ENCODE measurements at places on chromosomes 5 and 9.
A peak's percentile ranks its signal among the peaks of the same experiment; 100 is the strongest.

DNA sequence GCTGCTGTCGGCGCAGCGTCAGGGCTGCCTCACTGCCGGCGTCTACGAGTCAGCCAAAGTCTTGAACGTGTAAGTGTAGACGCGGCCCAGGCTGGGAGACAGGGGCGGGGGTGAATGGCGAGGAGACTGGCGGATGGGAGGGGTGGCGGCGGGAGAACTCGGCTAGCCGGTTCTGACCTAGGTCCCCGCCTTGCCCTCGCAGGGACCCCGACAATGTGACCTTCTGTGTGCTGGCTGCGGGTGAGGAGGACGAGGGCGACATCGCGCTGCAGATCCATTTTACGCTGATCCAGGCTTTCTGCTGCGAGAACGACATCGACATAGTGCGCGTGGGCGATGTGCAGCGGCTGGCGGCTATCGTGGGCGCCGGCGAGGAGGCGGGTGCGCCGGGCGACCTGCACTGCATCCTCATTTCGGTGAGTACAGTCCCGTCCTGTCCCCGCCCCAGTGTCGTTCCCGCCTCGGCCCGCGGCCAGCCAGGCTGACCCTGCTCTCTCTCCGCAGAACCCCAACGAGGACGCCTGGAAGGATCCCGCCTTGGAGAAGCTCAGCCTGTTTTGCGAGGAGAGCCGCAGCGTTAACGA is 745 bp downstream of the GADD45G start:
- peak; percentile 53 for DNase-seq

DNA sequence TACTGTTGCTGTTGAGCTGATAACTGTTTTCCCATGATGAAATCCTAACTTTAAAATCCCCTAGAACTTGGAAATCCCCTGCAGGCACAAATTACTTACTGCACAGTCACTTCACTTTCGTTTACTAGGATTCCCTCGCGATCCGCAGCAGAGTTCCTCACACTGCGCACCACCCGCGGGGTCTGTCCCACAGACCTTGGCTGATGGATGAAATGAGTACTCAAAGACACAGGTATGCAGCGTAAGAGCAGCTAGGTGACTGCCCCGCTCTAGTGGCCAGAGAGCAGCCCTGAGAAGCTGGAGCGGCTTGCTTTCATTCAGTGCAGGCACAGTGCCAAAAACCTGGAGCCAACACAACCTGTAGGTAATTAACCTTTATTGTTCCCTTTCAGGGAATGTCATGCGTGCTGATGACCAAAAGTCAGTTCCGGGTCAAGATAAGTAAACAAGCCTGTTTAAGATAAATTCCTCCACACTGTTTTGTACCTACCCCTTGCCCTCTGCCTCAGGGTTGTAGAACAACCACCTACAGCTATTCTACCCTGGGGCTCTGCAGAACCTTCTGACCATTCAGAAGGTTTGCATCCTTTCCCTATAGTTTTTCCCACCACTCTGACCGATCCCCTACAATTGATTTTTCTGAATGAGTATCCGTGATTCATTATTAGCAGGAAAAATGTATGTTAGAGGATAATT is 191.2 kb downstream of the CDH9 start:
- DNase-seq, result no peak

DNA sequence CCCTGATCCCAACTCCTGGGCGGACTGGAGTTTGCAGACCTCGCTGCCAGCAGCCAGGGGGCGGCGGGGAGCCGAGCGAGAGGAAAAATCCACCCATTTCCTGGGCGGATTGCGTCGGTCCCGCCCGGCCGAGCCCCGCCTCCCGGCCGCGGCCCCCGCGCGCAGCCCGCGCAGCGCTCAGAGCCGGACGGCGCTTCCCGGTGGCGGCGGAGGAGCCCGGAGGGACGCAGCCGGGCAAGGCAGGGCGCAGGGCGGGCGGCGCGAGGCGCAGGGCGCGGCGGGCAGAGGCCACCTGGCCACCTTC is at the start of gene OLFM1:
Gene OLFM1 (plus strand): TSS at position 180 of the 304 bp plus-strand sequence. CDS start 322 bp downstream, outside the sequence.
- peak; percentile 17 for DNase-seq

- DNase-seq, result no peak
Measured at GRCh38 chr5:170522211-170523141, 18.7 kb downstream of the KCNIP1 start.

DNA sequence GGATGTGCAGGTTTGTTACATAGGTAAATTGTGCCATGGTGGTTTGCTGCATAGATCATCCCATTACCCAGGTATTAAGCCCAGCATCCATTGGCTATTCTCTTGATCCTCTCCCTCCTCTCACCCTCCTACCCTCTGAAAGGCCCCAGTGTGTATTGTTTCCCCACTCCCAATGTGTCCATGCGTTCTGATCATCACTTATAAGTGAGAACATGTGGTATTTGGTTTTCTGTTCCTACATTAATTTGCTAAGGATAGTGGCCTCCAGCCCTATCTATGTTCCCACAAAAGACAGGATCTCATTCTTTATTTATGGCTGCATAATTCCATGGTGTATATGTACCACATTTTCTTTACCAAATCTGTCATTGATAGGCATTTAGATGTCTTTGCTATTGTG is 243.3 kb upstream of the PDE4D start:
- no peak for DNase-seq

DNA sequence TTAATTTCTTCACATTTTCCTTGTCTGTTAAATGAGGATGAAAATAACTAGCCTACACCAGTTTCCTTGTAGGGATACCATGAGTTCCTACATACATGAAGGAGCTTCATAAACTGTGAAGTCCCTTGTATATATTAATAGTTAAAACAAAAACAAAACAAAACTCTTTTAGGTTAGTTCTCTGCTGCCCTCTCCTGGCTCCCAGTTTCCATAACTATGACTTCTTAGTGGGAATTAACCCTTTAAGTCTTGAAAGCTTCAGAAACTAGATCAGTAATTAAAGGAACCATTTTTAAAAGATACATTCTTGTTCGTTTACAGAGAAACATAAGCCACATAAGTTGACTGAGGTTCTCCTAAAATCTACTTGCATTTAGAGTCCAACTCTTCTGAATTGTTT is 500.0 kb upstream of the C9orf72 start:
- DNase-seq, result no peak

DNA sequence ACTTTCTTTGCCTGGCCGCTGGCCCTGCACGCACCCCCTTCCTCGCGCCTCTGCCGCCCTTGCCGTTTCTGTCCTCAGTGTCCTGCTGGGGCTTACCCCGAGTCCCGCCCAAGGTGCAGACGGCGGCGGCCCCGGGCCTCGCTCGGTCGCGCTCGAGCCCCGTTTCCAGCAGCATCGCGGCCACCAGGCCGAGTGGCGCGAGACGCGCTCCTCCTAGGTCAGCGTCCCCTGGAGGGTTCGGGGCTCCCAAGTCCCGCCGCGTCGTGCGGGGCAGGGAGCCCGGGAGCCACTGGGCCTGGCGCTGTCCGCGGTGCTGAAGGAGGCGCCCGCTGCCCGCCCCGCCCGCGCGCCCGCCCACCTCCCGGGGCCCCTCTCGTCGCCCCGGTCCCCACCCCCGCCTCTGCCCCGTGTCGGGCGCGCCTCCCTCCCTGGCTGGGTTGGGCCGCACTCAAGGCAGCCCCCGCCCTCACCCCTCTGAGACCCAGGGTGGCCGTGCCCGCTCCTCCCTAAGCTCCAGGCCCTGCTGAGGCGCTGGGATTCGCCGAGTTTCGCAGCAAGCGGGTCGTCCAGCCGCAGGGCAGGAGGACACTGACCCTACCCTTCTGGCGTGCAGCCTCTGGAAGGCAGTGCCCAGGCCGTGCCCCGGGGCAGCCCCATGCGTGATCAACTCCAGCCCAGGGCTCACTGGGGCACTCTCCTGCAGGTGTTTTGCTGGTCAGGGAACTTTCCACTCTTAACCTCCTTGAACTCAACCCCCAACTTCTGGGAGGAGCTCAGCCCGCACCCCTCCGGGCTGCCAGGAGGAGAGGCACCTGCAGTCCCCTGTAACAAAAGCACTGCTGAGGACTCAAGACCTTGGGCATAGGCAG is at the start of gene LHX3:
Gene LHX3 (minus strand): TSS at position 291 of the 869 bp plus-strand sequence. CDS start 116 bp downstream, at position 175.
- no peak for DNase-seq
